ENCODE measurements at places on chromosomes 2 and 18. TPM values are rescaled to one million over a fixed set of nuclear protein-coding genes. Genes with fewer than 3 reads are reported as not detected.

The SLC19A3 gene
- polyA plus RNA-seq = not detected

DNA sequence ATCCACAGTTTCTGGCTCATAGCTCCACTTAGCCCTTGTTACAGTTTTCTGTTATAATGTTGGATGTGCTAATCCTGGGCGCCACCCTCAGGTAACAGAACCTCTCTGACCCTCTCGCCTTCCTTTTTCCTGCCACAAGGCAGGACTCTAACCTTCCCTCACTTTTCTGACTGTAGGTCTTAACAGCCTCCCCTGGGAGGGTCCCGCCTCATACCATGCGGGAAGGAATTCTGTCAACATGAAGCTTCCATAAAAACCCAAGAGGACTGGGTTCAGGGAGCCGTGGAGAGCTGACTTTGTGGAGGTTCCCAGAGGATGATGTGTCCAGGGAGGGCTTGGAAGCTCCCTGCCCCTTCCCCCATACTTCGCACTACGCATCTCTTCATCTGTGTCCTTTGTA lies 11.9 kb upstream of the RAB17 start:
- H3K27ac ChIP-seq = no peak overlapping the region
- H3K4me1 ChIP-seq = peaks cover 11% of the 10 kb centered on the region
- DNase-seq = no peak

- H3K36me3 ChIP-seq = no peaks in the 10 kb centered on the region
- no peak for DNase-seq
- H3K27me3 ChIP-seq = no peaks in the 10 kb centered on the region
- H3K4me1 ChIP-seq = no peaks in the 10 kb centered on the region
- H3K27ac ChIP-seq = no peak overlapping the region
- no peak overlapping the region for H3K4me3 ChIP-seq
These were observed 236.7 kb downstream of the FHOD3 start for GRCh38 chr18:36534154-36534688.

- no peak overlapping the region for H3K4me3 ChIP-seq
- H3K36me3 ChIP-seq = peaks cover 9% of the 10 kb centered on the region
- no peaks in the 10 kb centered on the region for H3K4me1 ChIP-seq
- DNase-seq = no peak
- H3K27ac ChIP-seq = no peak overlapping the region
These were observed 43.7 kb downstream of the SMC6 start for GRCh38 chr2:17709897-17710296.

GRCh38 chr2:28801726-28802125 lies 8.9 kb upstream of the SPDYA start:
- no peak overlapping the region for H3K4me3 ChIP-seq
- H3K36me3 ChIP-seq = peaks cover 96% of the 10 kb centered on the region
- H3K27ac ChIP-seq = no peak overlapping the region
- no peak for DNase-seq
- H3K4me1 ChIP-seq = peaks cover 19% of the 10 kb centered on the region

GRCh38 chr2:9657731-9658130 lies 26.9 kb upstream of the YWHAQ start:
- no peak overlapping the region for H3K4me3 ChIP-seq
- H3K27me3 ChIP-seq = no peaks in the 10 kb centered on the region
- no peaks in the 10 kb centered on the region for H3K4me1 ChIP-seq
